Hepatic stellate cell (primary cell): ENCODE measurements at places on chromosomes 3 and 15.

- DNase-seq, result no peak
These were observed 82.2 kb downstream of the STRIT1 start for GRCh38 chr3:155211266-155211665.

DNA sequence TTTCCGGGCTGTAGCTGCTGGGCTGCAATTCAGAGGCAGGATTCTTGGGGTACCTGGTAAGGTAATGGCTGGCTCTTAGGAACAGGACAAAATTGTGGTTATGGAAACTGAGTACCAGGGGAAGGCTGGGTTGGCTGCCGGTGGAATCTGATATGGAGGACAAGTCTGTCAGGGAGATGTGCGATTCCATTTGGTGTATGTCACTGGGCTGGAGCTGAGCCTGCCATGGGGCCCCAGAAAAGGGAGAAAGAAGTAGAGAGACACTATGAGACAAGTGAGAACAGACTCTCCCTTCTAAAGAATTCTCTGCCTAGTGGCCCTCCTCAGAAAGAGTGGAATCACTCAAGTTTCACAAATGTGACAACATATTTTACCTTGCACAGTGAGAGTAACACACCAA, 368.2 kb upstream of the ROPN1 start:
- DNase-seq, result no peak

DNA sequence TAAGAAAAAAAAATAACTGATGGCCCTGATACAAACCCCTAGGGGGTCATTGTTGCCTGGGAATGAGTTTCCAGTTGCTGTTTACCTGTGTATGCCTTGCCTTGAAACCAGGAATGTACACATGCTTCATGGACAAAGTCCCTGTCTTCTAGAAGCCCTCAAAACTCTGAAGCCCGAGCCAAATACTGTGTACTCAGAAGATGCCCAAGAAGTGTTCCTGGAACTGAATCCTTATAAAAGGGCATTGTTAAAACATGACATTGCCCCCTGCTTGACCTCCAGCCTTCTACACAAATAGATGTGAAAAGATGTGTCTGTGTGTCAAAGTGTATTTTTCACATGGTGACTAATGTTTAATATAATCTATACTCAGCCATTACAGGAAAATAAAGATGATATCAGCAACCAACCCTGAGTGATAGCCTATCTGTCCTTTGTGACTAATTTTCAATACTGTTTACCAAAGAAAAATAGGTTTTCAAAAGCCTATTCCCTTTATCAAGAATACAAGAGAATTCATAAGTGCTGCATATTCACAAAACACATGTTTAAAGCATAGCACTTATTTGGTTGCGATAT, 325.9 kb downstream of the MECOM start:
- DNase-seq, result no peak

DNA sequence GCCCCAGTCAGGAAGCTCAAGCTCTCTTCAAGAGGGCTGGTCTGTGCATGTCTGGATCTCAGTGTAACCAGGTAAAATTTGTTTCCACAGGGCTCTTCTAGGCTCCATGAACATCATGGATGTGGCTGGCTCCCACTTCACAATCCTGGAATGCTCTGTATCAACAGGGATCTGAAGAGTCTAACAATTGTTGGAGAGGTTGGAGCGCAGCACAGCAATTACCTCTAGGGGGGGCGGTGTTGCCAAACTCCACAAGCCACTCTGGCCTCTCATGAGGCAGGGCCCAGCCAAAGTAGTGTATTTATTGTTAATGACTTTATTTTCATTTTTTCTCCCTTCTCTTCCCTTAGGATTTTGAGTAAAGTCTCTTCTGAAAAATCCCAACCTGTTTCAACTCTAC, 6.1 kb upstream of the EIF2B5 start:
- DNase-seq, result peak; percentile 40

GRCh38 chr3:148265841-148266240, 431.9 kb upstream of the AGTR1 start:
- no peak for DNase-seq

DNA sequence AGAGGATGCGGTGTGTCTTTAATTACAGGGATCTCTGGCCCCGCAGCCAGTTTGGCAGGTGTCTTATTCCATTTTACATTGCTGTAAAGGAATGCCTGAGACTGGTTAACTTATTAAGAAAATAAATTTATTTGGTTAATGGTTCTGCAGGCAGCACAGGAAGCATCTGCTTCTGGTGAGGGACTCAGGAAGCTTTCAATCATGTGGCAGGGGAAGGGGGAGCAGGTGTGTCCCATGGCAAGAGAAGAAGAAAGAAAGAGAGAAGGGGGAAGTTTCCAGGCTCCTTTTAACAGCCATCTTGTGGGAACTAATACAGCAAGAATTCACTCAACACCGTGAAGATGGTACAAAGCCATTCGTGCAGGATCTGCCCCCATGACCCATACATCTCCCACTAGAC, 128.0 kb upstream of the CRBN start:
- no peak for DNase-seq

- DNase-seq, result no peak
These were observed 312.3 kb downstream of the SV2B start for GRCh38 chr15:91412138-91412928.
